ENCODE measurements at places on chromosomes 16 and 17.

GRCh38 chr17:74185571-74186185, 17.8 kb upstream of the RPL38 start:
- no peak for DNase-seq

DNA sequence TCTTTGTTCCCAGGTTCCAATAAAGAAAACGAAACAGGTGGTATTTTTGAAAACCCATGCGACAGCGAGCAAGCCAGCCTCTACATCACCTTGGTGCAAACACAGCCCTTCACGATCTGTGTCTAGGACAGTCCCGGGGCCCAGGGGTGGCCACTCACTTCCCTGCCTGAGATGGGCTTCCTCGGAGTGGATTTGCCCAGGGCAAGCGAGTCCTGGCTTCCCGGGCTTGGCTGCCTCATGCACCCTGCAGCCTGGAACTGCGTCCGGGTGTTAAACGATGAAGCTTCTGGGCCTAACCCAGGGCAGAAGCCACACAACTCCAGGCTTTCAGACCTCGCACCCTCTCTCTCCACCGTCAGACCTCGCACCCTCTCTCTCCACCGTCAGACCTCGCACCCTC, 66.0 kb downstream of the RPH3AL start:
- DNase-seq: no peak

- DNase-seq: peak; percentile 19
Observed at GRCh38 chr17:17305281-17305801, 2.2 kb downstream of the NT5M start.

GRCh38 chr16:11800382-11800718, 3.3 kb upstream of the ZC3H7A start:
- no peak for DNase-seq

DNA sequence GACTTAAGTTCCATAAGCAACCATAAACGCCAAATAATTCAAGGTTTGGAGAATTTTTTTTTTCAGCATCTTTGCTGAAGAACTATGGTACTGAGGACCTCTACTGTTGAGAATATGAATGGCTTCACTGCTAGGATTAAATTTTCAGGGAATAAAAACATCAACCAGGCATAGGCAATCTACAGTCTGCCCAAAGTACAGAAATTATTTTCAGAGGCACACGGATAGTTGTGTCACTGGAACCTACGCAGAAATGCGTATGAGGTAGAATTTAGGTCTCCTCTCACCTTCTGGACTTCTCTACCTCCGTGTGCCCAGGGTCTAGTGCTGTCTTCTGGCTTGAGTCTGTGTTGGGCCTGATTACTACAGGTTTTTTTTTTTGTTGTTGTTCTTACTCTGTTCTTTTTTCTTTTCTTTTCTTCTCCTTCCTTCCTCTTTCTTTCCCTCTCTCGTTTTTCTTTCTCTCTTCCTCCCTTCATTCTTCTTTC, 39.7 kb downstream of the NACA2 start:
- DNase-seq: no peak

DNA sequence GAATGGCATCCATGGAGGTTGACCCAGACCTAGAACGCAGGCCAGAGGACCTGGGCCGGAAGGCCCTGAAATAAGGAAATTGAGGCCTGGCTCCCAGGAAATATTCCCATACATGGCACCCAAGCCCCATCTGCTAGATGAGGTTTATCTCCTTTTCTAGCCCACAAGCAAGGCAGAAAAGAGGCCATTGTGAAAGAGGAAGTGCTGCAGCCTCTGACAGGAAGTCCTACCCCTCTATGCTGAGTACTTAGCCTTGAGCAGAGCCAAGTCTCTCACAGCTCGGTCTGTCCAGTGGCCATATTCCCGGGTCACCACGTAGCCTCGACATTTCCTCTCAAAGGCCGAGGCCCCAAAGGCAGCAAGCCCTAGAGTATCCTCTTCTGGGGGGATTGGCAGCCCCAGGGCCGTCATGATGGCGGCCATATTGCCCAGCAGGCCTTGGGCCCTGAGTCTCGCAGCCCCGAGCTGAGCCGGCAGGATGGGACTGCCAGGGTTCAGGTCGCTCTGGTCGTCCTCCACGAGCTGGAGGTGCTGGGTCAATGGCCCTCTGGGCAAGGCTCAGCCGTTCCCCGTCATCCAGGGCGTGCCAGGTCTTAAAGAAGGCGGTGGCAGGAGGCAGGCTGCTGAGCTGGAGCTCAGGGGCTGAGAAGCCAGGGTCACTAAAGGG, 7.8 kb downstream of the CTF1 start:
- no peak for DNase-seq

DNA sequence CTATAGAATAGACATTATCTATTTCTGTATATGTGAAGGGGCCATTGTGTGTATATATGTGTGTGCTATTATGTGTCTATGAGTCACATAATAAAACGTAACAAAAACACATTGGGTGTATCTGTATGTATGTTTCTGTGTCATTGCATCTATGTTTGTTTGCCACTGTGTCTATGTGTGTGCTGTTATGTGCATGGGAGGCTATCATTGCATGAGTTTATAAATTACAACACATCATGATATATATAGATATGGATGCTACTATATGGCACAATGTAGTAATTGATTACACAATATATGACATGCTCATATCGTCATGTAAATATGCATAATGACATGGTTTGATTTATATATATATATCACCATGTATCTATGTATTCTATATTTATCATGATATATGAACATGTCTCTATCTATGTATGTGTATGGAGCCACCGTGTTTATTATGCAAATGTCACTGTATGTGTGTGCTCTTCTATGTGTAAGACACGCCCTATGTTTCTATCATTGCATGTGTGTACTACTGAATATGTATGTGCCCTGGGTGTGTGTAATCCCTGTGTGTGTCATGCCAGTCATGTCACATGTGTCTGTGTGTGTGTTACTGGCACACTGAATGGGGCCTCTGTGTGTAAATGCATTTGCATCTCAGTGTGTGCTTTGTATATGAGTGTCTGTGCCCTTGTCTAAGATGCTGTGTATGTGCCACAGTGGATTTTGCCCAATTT, 1.4 kb upstream of the TSPOAP1 start:
- no peak for DNase-seq

GRCh38 chr16:67940446-67941089, 3.4 kb downstream of the LCAT start:
- no peak for DNase-seq

Measured in DMS 273 treated with DMSO at 0.1 percent for 48 hours (cell line).